Fibroblast of the aortic adventitia (primary cell): ENCODE measurements at places on chromosomes 3 and 15. TPM values are rescaled to one million over a fixed set of nuclear protein-coding genes. Genes with fewer than 3 reads are reported as not detected.

The CASR gene
- not detected in 2 replicates for total RNA-seq

The IGSF10 gene
- 8.0 and 47.6 TPM in 2 replicates for total RNA-seq

The SYNPR gene
- total RNA-seq: not detected in 2 replicates

The OXTR gene
- 6.1 and 7.0 TPM in 2 replicates for total RNA-seq

The C3orf85 gene
- total RNA-seq: not detected in 2 replicates

The ATP10A gene
- 4.4 and 5.8 TPM in 2 replicates for total RNA-seq

The SCN11A gene
- under 0.01 and 0.25 TPM in 2 replicates for total RNA-seq

The CCR5 gene
- not detected in 2 replicates for total RNA-seq

The MYL3 gene
- not detected in 2 replicates for total RNA-seq

The GALNT15 gene
- 10.9 and 22.0 TPM in 2 replicates for total RNA-seq

The RARB gene
- total RNA-seq: 3.1 and 4.2 TPM in 2 replicates

The TF gene
- under 0.01 and 4.0 TPM in 2 replicates for total RNA-seq

The MUC20 gene
- 0.63 and 4.5 TPM in 2 replicates for total RNA-seq

The SV2B gene
- total RNA-seq: 0.08 TPM in 1 of 2 replicates, not detected in the other

The ZNF280D gene
- total RNA-seq: 30.9 and 55.3 TPM in 2 replicates

The FYCO1 gene
- total RNA-seq: 28.0 and 57.8 TPM in 2 replicates

The BNIP2 gene
- total RNA-seq: 107 and 408 TPM in 2 replicates

The EFHB gene
- 0.27 and 1.1 TPM in 2 replicates for total RNA-seq

The SLC9A9 gene
- 23.8 and 32.8 TPM in 2 replicates for total RNA-seq

The CNOT10 gene
- 23.8 and 46.6 TPM in 2 replicates for total RNA-seq

The ZBTB20 gene
- 35.7 and 47.2 TPM in 2 replicates for total RNA-seq
